H1 (cell line): ENCODE measurements at places on chromosomes 12 and 14.
A peak's percentile ranks its signal among the peaks of the same experiment; 100 is the strongest.

- no peak for DNase-seq
Measured at GRCh38 chr12:130177635-130178242, 15.5 kb downstream of the FZD10 start.

DNA sequence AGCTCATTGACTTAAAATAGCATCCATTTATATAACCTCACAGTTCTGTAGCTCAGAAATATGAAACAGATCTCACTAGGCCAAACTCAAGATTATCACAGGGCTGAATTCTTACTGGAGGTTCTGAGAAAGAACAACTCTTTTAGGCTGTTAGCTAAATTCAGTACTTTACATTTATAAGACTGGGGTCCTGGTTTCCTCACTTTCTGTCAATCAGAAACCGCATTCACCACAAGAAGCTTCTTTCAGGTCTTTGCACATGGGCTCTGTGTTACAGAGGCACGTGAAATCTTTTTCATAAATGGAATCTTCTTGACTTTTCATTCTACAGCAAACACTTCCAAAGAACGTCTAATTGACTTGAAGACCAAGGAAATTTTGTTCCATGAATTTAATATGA, 876.3 kb upstream of the FOXG1 start:
- DNase-seq = no peak

GRCh38 chr12:2366711-2367110, 313.9 kb downstream of the CACNA1C start:
- no peak for DNase-seq

GRCh38 chr14:100601064-100601463, 13.8 kb upstream of the BEGAIN start:
- no peak for DNase-seq

DNA sequence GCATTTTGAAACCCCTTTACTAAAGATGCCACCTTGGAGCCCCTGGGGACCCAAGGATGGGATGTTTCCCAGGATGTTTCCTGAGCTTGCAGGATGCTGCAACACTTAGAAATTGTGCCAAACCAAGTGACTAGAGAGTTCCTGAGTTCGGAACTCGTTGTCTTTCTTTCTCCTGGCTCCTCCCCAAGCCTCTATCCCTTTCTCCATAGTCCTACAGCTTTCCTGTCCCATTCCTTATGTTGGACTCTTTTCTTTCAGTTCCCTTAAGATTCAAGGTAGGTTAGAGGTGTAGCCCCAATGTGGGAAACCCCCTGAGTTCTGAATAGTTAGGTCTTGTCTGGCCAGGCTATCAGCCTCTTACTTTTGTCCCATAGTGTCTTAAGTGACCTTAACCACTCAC, 1.4 kb upstream of the KIF5A start:
- DNase-seq = no peak

DNA sequence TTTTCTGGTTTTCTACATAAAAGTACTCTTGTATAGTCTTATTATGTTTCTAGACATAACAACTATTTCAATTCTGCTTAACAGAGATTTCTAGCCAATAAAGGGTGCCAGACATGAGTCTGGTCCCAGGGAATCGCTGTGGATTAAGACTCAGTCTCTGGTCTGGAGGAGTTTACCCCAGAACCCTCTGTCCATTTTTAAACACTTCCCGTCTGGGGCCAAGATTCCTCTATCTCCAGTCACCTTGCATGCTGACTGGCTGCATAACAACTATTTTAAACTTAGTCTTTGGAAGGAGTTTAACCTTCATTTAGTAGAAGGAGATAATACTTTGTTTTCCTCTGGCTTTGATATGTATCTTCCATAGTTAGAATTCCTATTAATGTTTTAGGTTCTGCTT, 163.1 kb upstream of the IFNG-AS1 start:
- no peak for DNase-seq

DNA sequence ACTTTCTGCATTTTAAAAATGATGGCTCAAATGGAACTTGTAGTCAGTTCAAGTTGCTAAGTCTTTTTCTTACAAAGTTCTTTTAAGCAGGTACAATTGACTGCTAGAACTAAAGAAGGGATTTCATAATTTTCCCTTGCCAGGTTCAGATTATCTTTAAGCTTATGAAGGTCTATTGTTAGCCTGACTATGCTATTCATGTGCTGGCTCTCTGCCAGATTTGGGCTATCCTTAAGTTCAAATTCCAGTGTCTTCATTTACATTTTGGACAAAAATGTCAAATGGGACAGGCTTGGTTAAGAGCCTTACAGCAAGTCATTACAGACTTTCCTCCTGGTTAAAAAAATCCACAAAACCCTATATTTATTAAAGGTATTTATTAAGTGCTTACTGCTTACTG, 42.3 kb downstream of the INSM2 start:
- DNase-seq = no peak

GRCh38 chr14:53432378-53432802, 279.3 kb upstream of the DDHD1 start:
- DNase-seq = peak; percentile 21

DNA sequence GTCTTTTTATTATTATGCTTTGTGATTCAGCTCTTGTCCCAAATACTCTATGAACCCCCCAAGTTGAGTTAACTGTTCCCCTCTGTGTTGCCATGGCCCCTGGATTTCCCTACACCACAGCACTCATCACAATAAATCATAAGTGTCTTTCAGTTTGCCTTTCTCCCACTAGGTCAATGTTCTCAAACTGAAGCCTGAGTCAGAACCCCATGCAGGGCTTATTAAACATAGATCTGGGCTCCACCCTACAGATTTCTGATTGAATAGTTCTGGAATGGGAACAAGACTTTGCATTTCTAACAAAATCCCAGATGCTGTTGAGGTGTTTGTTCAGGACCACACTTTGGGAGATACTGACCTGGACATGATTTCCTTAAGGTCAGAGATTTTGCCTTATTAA, 199.4 kb downstream of the TBX5 start:
- DNase-seq = no peak

DNA sequence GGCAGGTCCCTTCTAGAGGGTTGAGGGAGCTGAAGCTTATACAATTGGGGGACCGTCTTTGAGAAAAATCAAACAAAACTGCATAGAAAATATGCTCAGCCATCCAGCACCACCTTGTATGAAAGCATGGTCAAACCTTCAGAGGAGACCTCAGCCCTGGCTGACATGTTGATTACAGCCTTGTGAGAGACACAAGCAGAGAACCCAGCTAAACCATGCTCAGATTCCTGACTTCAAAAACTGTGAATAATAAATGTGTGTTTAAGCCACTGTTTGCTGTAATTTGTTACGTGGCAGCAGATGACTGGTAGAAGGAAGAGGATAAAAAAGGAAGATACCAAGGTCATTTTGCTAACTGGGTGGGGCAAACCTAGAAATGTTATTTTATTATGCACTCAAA, 115.7 kb downstream of the NUAK1 start:
- DNase-seq = no peak

DNA sequence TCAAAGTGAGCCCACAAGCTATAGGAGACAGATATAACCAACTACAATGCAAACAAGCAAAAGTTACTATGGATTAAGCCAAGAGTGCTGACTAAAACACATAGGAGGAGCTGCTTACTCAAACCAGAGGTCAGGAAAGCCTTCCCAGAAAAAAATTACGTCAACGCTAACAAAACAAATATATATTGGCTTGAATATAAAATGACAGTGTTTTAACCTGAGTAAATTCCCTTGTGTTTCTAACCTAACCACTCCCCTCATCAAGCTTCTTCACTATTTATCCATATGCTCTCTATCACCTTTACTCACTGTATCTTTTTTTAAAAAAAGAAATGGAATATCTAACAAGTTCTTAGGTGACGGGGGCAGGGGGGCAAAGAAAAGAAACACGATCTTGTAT, 115.9 kb downstream of the MED13L start:
- DNase-seq = no peak
